ENCODE measurements at places on chromosomes 5 and 9.

DNA sequence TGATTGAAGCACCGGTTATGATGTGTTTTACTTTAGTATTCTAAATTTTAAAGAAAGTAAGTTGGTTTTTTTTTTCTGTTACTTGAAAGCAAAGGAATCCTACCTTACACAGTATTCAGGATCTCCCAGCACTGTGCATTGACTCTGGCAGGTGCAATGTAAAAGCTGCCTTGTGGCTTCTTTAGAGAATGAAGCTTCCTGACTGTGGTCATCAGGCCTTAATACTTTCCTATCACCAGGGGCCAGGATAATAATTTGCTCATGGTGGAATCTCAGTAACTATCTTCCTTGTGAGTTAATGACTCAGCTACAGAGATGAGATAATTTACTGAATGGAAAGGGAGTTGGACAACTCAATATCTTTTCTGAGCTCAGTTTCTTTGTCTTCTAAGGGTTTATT, 435.5 kb upstream of the ZNF608 start:
- no peak for DNase-seq

DNA sequence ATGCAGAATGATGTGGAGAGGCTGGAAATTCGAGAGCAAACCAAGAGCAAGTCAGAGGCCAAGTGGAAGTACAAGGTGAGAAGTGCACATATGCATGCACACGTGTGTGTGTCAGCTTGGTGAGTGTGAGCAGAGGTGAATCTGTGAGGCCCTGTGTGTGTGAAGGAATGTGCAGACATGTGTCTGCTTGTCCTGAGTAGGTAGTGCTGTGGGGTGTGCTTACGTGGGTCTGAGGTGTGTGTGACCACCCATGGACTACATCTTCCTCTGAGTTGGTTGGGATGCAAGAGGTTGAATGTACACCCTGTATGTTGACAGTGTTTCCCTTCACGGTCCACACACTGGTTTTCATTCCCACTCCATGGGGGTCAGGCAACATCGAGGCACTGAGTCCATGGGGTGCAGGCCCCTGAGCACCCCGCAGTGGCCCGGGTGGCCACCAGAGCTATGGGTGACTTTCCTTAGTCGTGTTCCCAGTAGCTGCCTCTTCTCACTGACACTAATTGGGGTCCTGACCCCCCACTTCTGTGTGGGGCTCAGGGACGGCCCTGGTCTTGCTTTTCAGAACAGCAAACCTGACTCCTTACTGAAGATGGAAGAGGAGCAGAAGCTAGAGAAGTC, 86.7 kb downstream of the PHF2 start:
- DNase-seq = no peak

- peak; percentile 52 for DNase-seq
Observed at GRCh38 chr5:54990841-54991258, 5.5 kb upstream of the ESM1 start.

DNA sequence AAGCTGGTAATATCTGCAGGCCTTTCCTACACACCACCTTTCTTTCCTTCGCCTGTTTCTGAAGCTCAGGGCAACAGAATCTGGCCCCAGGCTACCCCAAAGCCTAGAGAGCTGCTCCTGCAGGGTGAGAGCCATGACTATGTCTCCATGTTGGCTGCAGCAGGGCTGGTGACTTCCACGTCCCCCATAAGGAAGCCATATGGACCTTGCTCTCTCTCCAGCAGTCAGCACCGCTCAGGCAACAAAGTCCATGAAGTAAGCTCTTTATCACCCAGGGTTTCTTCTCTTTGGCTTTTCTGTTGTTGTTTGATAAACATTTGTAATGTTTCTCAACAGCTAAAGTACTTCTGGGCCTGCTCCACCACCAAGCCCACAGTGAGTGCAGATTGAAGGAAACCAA, 125.2 kb downstream of the SLIT3 start:
- no peak for DNase-seq

- no peak for DNase-seq
Observed at GRCh38 chr9:15333376-15333881, 26.4 kb upstream of the TTC39B start.
